Activated CD4-positive, alpha-beta T cell treated with anti-CD3 and anti-CD28 coated beads, Interleukin-2, amount 10 ng/mL, durations not matched to agents 24 days and 14 days (primary cell): ENCODE measurements at places on chromosomes 12 and 14. TPM values are rescaled to one million over a fixed set of nuclear protein-coding genes. Genes with fewer than 3 reads are reported as not detected.

DNA sequence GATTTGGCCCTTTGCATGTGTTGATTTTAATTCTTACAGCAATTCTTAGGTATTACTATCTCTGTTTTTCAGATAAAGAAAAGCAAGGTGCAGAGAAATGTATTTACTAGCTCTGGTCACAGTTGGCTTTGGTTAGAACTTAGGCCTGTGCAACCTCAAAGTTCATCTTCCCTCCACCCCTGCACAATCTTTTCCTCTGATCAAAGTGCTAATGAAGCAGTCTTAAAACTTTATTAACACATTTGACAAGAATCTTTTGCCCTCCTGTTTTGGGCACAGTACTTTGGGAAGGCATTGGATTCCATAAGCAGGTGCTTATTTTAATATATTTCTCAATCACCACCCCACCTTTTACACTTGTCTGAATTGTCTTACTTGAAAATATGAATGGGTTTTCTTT lies 2.7 kb downstream of the IRAK4 start:
- H3K27ac ChIP-seq = no peak overlapping the region
- peak overlapping the region; percentile 60 for H3K4me3 ChIP-seq
- peaks cover 23% of the 10 kb centered on the region for H3K36me3 ChIP-seq
- no peak for DNase-seq
- no peaks in the 10 kb centered on the region for H3K27me3 ChIP-seq

DNA sequence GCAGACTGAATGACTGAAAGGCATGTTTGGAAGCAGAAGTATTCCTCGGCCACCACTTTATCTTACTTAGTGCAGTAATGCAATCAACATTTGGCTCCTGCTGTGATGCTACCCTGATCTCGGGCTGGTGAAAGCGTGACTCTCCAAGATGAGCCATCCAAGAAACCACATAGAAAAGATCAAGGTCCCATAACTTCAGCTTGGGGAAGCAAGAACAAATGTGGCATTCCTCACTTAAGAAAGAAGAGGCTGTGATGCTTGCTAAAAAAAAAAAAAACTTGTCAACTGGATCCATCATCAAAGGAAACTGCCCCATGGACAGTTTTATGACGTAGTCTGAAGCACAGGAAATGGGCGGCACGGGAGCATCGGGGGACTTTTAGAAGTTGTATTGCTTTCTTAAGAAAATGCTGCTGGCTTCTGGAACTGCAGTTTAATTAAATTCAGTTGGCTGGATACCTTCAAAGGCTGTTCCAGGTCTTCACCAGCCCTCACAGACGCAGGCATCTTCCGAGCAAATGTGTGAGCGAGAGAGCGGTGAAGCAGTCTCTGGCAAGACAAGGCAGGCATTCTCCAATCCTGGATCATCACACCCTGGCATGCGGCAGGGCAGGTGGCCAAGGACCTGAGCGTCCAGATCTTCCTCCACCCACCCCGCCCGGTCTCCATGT lies 38.2 kb upstream of the MAP1LC3B2 start:
- H3K36me3 ChIP-seq = no peaks in the 10 kb centered on the region
- peaks cover 18% of the 10 kb centered on the region for H3K27me3 ChIP-seq
- no peak overlapping the region for H3K27ac ChIP-seq
- no peak overlapping the region for H3K4me3 ChIP-seq
- DNase-seq = peak; percentile 63
- peaks cover 7% of the 10 kb centered on the region for H3K4me1 ChIP-seq

DNA sequence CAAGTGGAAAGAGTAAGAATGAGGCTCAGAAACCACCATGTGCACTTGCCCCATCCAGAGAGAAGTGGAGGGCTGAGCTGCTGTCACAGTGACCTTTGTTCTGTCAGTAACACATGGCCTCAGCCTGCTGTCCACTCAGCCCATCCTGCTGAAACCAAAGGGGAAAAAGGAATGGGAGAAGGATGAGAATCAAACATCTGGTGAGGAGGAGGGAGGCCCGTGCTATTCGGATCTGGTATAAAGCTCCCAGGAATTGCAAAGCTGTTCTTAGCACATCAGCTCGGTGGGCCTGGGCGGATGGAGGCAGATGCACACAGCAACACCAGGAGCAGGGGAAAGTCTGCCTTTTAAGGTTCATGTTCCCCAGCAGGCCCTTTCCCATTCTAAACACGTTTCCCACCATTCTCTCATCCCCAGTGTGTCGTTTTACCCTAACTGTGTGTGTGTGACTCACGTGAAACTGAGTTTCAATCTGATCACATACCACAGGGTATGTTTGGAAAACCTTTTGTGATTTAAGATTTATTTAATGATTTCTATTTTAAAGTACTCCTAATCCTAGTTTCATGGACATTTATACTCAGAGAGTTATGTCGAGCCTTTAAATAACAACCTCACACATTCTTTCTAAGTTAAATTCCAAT lies 36.8 kb downstream of the RTRAF start:
- peaks cover 24% of the 10 kb centered on the region for H3K4me1 ChIP-seq
- H3K27ac ChIP-seq = no peak overlapping the region
- no peak overlapping the region for H3K4me3 ChIP-seq
- no peaks in the 10 kb centered on the region for H3K36me3 ChIP-seq
- peaks cover 5% of the 10 kb centered on the region for H3K27me3 ChIP-seq

- no peaks in the 10 kb centered on the region for H3K36me3 ChIP-seq
- H3K4me1 ChIP-seq = no peaks in the 10 kb centered on the region
Observed at GRCh38 chr14:44405011-44405486, 102.0 kb downstream of the FSCB start.

DNA sequence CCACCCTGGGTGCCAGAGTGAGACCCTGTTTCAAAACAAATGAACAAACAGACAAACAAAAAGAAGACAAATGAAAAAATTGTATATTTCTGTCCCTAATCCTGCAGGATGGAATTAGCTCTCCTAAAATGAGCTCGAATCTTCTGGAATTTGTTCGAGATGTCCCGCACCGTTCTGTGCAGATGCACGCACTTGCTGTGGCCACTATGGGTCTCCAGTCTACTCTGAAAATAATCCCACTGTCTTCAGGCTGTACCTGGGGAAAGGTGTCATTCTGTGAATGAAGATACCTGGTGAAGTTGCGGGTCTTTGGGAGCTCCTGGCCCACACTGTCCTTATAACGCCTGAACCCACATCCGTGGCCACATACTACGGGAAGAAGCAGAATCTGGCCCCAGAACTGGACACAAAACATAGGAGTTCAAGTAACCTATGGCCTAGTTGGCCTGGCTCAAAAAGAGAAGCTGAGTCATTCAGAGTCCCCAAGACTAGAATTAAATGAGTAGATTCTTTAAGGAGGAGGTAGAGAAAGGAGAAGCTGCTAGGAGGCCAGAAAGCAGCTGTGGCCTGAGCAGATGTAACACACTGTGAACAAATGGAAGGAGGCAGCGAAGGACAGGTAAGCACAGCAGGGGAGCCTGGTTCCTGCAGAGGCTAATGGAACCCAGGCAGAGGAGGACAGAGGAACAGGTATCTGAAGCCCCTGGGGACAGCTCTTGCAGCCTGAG lies 108.6 kb downstream of the FOXN3 start:
- H3K4me1 ChIP-seq = peaks cover 26% of the 10 kb centered on the region
- H3K4me3 ChIP-seq = no peak overlapping the region
- peaks cover 11% of the 10 kb centered on the region for H3K36me3 ChIP-seq
- no peak overlapping the region for H3K27ac ChIP-seq
- DNase-seq = no peak

DNA sequence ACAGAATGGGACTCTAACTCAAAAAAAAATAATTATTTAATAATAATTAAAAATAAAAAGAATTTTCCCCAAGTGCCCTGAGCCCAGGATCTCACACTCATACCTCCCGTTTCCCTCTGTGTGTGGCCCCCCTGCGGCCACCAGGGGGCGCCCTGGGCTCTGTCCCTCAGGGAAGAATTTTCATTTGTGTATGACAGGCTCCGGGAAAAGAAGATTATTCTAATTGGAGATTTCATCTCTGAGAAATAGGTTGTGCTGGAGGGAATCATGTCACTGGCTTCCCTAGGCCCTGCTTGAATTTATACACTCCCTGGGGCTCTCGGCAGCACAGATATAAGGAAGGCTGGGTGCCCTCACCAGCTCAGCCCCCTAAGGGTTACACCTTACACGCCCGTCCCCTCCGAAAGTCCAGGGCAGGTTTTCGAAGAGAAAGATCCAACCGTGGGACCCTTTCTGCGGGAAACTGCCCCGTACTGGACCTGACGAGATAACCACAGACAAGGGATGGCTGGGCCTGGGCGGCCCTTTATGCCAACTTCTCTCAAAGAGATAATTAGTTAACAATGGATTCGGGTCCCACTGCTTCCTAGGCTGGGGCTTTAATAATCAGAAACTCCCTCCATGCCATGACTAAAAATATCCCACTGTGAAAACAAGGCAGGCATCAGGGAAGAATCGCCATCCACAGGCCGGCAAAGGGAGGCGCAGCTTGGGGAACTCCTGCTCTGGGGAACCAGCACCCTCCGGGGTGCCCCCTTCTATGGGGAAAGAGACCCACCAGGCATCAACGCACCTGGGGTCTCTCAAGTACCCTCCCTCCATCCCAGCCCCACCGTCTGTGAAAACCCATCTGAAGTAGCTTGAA lies 80.7 kb downstream of the KDM2B start:
- H3K27me3 ChIP-seq = no peaks in the 10 kb centered on the region
- H3K4me3 ChIP-seq = no peak overlapping the region
- H3K4me1 ChIP-seq = peaks cover 11% of the 10 kb centered on the region
- peak; percentile 92 for DNase-seq

The SPIC gene
- not detected in 2 replicates for total RNA-seq

The TAS2R13 gene
- total RNA-seq = 1.1 and 1.3 TPM in 2 replicates

The TAMALIN gene
- 10.4 and 12.4 TPM in 2 replicates for total RNA-seq
